ENCODE measurements at places on chromosomes 6 and 20.

- DNase-seq, result no peak
These were observed 33.0 kb downstream of the AKIRIN2 start for GRCh38 chr6:87669051-87669450.

DNA sequence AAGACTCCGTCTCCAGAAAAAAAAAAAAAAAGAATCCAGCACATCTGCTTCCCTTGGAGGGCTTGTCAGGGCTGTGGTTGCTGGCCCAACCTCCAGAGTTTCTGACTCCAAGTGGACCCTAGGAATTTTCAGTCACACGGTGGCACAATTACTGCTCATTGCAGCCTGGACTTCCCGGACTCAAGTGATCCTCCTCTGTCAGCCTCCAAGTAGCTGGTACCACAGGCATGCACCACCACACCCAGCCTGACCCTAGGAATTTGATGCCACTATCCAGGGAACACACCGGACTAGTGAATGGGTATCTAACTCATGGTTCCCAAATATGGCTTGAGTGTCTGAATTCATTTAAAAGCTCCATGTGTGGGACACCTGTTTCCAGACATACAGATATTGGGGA lies 9.8 kb upstream of the MAPRE1 start:
- no peak for DNase-seq

DNA sequence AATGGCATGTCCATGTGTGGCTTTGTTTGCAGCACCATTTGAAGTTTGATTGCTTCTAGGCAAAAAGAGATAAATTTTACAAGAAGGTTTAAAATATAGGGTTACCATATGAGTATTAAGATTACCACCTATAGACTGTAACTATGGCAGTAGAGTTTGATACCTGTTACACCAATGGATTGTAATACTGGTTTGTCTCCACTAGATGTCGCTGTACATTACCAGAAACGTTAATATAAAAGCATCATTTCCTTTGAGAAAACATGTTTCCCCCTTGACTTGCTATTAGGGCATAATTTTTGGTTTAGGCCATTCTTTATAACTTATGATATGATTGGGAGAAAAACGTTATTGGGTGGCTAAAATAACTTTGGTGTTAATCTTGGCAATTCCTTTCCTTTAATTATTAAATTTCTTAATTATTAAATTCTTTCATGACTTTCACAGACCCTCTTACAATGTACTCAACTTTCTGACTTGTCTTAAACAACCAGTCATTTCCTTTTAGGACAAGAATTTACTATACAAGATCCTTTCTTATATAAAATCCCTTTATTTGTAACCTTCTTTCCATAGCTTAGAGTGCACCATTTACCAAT lies 42.8 kb downstream of the HLA-DPB1 start:
- DNase-seq, result peak; percentile 16

GRCh38 chr20:8344106-8344505 lies 212.0 kb downstream of the PLCB1 start:
- no peak for DNase-seq

DNA sequence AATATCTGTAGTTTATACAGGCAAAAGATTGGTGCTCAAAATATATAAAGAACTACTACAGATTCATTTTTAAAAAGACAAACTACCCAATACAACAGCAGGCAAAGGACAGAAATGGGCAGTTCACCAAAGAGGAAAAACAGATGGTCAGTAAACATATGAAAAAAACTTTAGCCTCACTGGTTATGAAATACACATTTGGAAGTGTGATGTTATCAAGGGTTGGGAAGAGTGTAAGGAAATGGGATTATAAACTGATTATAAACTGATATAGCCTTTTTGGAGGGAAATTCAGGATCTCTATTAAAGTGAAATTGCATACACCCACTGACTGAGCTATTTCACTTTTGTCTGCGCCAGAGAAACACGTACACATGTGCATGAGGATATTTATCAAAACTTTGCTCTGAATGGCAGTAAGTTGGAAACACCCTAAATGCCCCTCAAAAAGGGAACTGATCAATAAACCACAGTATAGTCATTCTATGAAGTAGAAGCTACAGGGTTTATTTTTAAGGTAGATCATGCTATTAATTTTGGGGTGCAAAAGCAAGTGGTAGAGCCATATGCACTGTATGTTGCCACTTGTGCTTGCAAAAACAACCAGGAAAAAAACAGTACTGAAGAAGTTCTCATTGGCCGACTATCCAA lies 32.2 kb upstream of the ARFGEF2 start:
- DNase-seq, result no peak

GRCh38 chr20:58053391-58054055 lies 174.9 kb downstream of the ANKRD60 start:
- DNase-seq, result no peak

- no peak for DNase-seq
These were observed 94.9 kb downstream of the KCNB1 start for GRCh38 chr20:49387581-49387939.

DNA sequence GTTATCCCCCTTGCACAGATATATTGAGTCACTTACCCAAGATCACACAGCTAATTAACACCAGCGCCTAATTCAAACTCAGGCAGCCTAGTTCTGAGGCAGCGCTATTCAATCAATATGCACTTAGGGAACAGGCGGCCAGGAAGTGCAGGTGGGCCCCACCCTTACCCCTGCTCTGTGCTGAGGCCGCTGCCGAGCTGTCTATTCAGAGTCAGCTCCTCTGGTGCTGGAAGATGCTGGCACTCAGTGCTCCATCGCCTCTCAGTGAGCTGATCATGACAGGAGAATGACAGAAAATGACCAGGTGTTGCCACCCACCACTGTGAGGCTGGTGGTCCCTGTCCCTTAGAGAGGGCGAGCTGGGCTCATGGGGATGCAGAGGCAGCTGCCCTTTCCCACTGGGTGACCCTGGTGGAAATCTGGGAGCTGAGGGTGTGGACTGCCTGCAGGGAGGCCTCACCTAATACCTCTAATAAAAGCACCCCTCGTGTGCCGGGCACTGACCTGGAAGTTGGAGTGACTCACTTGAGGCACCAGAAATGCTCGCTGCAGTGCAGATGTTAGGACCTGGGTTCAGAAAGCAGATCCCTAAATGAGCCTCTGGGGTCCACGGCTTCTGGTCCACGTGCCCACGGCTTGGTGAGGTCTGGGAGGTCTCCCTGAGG lies 42.5 kb upstream of the CD93 start:
- DNase-seq, result no peak

DNA sequence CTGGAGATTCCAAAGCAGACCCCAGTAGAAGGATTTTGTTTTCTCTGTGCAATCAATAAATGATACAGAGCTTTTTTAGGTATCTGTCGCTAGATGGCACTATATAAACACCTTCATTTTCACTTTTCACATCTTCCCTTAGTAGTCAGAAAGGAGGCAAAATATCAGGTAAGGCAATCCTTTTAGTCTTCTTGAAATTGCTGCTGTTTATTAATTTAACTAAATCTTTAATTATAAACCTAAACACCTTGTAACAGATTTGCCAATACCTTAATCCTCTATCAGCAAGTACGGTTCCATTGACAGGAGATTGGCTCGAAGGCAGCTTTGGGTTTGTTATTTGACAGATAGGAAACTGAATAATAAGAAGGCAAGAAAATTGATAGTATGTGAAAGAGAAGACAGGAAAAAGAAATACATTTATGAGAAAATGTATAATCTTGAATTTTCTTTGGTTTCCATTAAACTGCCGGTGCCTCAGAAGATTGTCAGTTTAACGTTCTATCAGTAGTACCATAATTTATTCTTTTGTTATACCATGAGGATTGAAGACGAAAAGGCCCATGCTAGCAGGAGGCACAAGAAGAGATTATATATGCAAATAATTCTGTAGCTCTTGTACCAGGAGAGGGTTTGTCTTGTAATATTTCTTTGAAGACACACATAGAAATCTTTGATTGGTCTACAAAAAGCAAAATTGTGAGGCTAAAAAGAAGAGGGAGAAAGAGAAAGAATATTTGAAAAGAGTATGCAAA lies 23.5 kb upstream of the IBTK start:
- DNase-seq, result no peak

DNA sequence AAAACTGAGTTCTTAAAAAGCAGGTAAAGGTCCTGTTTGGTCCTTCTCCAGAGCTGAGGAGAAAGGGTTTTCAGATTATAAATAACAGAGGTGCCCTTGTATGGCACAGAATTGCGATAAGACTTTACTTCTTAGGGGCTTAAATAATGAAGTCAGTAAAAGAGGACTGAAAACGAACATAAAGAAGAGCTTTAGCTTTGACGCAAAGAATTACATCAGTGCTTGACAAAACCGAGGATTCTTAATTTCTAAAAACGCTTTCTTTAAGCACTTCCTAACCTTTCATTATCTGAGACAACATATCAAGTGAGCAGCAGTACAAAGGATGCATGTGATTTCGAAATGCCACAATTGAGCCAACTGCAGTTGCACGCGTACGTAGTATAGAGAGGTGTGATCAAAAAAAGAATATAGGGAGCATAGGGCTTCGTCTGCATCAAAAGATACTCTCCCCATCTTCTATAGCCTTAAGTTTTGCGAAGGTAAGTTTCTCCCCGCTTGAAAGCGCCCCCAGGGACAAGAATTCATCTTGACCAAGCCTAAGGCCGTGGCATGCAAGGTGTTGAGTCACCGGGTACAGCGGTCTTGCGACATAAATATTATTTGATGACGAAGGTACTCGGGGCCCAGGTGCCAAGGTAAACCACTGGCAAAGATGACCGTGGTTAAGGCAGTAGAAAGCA lies 778 bp upstream of the LOC128125822 start:
- DNase-seq, result no peak

DNA sequence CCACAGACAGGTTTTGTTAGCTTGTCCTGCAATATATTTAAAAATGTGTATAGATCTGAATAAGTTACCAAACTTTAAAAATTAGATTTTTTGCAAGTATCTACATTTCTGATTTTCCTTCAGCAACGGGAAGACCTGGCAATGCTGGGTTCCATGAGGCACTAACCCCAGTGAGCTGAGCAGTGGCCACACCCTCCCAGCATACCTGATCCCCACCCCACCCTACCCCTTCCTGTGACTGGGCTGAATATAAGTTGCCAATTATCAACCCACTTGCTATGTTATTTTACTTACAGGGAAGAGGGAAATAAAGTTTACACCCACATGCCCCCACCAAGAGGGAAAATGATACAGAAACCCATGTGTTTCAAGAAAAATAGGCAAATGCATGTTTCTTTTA lies 70.3 kb upstream of the RALGAPA2 start:
- no peak for DNase-seq

- no peak for DNase-seq
These were observed 47.1 kb upstream of the ENTPD6 start for GRCh38 chr20:25148181-25148981.

- DNase-seq, result peak; percentile 69
These were observed at the start of gene NECAB3 for GRCh38 chr20:33674294-33675135. NECAB3 (minus strand) TSS chr20:33674428; CDS start chr20:33674352, 76 bp downstream.

GRCh38 chr6:158830736-158831135 lies 11.6 kb upstream of the EZR start:
- DNase-seq, result no peak

- DNase-seq, result no peak
These were observed 14.4 kb downstream of the ADTRP start for GRCh38 chr6:11764250-11764604.

DNA sequence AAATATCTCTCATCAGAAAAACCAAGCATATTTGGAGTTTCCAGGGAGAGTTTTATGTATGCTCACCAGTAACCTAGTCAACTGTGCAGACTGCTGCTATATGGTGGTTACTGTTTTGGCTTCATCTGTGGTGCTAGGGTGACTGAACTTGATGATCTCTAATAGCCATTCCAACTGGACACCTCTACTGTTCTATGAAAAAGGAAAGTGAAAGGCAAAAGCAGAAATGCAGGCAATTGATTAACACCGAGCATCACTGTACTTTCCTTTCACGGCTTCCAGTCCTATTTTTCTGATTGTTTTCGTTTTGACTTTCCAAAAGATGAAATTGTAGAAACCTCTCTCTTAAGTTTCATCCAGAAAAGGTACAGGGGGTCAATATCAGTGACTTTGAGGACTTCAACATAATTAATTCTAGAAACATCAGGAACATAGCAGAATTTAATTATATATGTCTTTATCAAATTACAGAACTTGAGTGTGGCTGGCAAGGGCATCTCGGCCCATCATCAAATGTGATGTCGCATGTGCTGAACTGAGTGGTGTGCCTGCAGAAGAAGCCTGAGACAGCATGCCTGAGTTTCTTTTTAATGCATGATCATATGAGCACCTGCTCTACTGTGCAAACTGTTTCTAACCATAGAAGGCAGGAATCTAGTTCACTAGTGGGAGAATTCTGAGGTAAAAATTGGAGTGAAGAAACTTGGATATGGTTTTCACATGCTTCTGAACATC lies 464.3 kb upstream of the FLRT3 start:
- no peak for DNase-seq

DNA sequence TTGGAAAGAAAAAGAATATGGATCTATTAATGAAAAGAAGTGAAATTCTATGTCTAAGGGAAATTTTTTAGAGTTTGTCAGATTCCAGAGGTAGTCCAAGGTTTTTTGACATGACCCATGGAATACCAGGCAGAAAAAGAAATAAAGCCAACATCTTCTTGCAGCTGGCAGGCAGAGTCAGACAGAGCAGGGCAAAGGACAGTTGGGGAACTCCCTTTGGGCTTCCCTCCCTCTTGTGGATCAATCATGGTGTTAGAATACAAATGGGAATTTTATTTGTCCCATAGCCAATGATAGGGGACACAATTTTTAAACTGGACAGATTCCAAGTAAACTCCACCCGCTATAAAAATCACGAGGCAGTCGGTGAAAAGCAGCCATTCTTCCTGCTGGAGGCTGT lies 92.1 kb upstream of the TAB2 start:
- DNase-seq, result no peak

GRCh38 chr20:59811681-59812171 lies 121.7 kb downstream of the SYCP2 start:
- DNase-seq, result no peak

DNA sequence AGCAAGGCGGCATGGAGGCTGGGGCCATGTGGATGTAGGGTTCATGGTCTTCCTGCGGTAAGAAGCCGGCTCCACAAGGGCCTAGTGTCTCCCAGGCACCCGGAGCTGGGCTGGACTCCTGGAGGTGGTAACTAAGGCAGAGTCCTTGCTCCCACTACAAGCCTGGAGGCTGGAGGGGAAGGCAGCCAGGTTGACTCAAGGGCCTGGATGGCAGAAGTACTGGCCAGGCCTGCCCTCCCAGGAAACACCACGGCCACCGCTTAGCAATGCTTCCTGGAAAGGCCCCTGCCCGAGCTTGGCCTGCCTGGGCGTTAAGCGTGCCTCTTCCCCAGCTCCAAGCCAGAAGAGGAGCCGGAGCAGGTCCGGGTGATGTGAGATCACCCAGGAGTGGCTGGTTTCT lies 182.0 kb downstream of the ZDHHC14 start:
- DNase-seq, result no peak

DNA sequence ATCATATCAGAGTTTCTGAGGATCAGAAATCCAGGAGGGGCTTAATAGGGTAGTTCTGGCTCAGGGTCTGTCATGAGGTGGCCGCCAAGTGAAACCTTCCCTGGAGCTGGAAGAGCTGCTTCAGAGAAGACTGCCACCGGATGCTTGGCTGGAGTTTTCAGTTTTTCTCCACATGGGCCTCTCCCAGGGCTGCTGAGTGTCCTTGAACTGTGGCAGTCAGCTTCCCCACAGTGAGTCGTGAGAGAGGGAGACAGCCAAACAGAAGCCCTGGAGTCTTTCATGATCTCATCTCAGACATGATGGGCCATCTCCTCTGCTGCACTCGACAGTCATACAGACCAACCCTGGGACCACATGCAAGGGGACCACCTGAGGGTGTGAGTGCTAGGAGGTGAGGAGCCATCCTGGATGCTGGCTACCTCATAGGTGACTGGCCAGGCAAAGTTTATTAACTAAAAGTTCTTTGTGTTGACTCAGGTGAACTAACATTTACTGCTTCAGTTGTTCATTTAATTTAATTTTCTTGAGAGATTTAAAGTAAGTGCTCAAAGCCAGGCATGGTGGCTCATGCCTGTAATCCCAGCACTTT lies 71.5 kb downstream of the SHLD1 start:
- no peak for DNase-seq

- DNase-seq, result no peak
These were observed at the start of gene ZNF831 for GRCh38 chr20:59163631-59164530. ZNF831 (plus strand) TSS chr20:59163821; CDS start chr20:59191020, 27,199 bp downstream.

Data from NCI-H1092 (cell line).